NCI-H774 (cell line): ENCODE measurements at places on chromosomes 6 and 20.

- DNase-seq, result no peak
These were observed 18.4 kb downstream of the SCP2D1 start for GRCh38 chr20:18831830-18832499.

- DNase-seq, result no peak
These were observed 24.3 kb upstream of the HLA-DRB5 start for GRCh38 chr6:32554116-32554965.

GRCh38 chr6:137056121-137056880 is 11.5 kb upstream of the IL20RA start:
- DNase-seq, result peak; percentile 14

- DNase-seq, result no peak
These were observed 222.6 kb downstream of the FOXC1 start for GRCh38 chr6:1832358-1832757.

DNA sequence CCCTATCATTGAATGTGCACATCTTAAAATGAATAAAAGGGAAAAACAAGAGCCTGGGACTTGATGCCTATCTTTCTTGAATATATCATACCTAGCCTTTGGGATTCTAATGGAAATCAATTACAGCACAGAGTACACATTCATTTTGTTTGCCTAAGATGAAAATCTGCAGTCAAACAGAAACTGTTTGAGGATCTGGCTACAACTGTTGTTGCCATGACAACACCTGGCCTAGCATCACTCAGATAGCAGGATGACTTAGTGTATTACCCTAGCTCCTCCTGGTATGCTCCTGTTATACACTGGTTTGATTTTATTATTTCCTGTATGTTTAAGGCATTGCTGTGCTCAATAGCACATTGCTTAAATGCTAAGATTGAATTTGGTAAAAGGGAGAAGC is 71.5 kb upstream of the LAMP5 start:
- DNase-seq, result peak; percentile 3

DNA sequence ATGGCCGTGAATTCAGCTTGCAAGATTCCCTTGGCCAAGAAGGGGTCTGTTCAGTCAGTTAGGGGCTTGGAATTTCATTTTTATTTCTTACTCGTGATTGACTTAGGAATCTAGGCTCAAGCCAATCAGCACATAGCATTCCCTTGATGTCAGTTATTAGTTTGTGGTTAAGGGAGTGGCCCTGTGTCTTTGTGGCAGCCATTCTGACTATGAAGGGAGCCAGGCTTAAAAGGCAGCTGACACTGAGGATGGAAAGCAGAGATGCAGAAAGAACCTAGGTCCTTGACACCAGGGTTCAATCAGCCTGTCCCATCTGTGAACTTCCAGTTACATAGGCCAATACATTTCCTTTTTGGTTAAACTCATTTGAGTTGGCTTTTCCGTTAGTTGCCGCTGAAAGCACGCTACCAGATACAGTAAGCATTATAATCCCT is 48.1 kb downstream of the MCUR1 start:
- DNase-seq, result no peak

DNA sequence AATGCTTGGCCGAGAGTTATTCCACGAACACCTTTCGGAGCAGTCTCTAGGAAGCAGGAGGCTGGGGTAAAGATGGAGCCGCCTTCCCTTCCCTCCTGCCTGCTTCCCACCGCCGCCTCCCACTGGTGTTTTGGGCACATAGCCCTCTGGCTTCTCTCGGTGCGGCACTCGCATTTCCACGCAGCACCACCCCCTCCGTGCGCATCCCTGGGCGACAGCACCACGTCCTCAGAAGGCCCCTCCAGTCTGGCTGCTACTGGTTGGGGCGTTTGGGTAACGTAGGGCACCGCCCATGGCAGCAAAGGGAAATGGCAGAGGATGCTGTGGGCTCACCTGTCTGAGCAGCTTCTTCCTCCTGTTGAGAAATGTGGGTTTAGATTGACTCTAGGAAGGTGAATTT is 2.4 kb downstream of the COL20A1 start:
- DNase-seq, result no peak

- DNase-seq, result no peak
These were observed 89.1 kb downstream of the PSMG4 start for GRCh38 chr6:3347826-3348225.

DNA sequence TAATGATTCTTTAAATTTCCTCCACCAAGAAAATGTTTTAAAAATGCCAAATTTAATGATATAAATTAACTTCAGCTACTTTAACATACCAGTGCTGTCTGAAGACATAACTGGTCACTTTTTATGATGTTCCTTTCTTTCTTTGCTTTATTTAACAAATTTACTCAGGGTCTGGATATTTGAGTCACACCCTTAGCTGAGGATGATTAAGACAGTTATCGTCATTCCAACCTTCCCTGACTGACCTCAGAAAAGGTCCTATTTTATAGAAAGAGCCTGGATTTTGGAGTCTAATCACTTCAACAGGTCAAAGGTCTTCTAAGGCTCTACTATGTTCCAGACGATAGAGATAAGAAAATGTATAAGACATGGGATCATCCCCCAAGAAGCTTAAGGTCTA is 47.4 kb upstream of the CEP162 start:
- DNase-seq, result no peak

GRCh38 chr6:136235233-136235564 is 14.9 kb downstream of the MTFR2 start:
- peak; percentile 10 for DNase-seq
